Lung microvascular endothelial cell (primary cell): ENCODE measurements at places on chromosomes 5 and 9. TPM values are rescaled to one million over a fixed set of nuclear protein-coding genes. Genes with fewer than 3 reads are reported as not detected.

- DNase-seq = no peak
Observed at GRCh38 chr5:156407251-156407650, 80.3 kb downstream of the SGCD start.

DNA sequence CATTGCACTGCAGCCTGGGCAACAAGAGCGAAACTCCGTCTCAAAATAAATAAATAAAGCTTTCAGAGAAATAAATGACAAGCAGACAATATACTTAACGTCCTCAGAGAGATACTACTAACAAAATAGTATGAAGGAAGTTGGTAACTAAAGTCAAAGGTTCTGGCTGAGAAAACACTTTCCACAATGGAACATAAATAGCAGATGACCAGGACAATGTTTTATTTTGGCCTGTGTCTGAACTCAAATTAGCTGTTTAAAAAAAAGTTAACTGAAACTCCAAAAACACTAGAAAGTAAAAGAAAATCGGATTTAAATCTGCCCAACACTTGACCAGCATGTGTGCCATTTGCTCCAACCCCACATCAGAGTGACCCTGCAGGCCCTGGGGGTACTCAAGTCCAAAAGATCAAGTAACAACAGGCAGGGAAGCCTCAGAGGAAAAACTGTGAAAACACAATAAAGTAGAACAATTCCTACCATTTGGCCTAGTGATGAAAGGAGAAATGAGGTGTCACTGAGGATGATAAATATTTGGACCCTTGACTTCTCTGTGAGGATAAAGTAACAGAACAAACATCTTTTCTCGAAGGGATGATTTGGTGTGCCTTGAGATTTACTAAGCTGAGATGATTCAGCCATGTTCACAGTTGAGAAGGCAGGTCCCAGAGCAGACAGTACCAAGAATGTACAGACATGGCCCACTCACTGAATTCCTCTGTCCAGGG lies 47.7 kb downstream of the LHFPL2 start:
- DNase-seq = peak; percentile 87

DNA sequence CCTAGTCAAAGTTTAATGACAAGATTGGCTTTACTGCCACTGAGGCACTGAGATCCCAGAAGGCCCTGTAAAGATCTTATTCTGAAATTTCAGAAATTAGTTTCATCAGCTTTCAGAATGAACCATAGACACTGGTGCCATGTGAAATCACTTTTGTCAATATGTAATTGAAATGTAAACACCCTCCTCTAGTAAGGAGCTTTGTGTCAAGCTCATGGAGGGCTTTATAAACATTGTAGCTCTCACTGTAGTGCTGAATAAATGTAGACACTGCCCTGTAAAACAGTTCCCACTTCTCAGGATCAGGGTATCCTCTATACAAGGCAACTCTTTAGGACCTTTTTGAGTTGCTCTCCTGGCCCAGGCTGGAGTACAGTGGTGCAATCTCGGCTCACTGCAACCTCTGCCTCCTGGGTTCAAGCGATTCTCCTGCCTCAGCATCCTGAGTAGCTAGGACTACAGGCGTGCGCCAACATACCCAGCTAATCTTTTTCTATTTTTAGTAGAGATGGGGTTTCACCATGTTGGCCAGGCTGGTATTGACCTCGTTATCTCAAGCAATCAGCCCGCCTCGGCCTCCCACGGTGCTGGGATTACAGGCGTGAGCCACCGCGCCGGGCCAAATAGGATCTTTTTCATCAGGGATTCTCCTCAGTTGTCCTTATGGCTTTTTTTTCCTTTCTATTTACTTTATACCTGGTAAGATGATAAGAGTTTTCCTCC lies 1823.9 kb upstream of the CDH9 start:
- DNase-seq = no peak

GRCh38 chr9:136484153-136485048 lies 1.6 kb upstream of the SEC16A start:
- DNase-seq = no peak

DNA sequence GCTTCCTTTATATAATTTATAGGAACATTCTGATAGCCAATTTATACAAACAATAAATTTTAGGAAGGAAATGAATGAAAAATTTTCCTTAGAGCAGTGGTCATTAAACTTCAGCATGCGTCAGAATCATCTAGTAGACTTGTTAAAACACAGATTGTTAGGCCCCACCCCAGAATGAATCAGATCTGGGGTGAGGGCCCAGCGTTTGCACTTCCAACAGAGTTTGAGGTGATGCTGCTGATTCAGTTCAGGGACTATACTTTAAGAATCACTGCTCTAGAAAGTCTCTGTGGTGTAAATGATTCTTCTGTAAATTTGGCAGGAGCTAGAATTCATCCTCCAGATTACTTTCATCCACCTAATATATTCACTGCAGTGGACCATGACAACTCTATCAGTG lies 80.4 kb downstream of the SLC12A2 start:
- no peak for DNase-seq

- DNase-seq = no peak
Observed at GRCh38 chr5:32061236-32061635, 112.9 kb downstream of the GOLPH3 start.

DNA sequence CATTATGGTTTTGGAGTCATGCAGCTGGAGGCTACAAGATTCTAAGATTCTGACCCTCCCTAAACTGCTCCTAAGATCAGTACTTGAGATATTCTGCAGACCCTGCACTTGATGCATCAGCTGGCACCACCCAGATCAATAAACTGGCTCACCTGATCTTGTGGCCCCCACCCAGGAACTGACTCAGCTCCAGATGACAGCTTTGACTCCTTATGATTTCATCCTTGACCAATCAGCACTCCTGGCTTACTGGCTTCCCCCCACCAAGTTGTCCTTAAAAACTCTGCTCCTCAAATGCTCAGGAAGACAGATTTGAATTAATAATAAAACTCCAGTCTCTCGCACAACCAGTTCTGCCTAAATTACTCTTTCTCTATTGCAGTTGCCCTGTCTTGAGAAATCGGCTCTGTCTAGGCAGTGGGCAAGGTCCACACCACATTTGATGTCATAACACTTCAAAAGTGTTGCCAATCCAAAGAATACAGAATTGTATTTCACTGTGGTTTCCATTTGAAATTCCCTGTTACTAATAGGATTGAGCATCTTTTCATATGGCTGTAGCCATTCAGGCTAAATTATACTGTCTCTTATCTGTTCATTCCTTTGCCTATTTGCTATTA lies 14.8 kb upstream of the SLC30A5 start:
- DNase-seq = no peak

DNA sequence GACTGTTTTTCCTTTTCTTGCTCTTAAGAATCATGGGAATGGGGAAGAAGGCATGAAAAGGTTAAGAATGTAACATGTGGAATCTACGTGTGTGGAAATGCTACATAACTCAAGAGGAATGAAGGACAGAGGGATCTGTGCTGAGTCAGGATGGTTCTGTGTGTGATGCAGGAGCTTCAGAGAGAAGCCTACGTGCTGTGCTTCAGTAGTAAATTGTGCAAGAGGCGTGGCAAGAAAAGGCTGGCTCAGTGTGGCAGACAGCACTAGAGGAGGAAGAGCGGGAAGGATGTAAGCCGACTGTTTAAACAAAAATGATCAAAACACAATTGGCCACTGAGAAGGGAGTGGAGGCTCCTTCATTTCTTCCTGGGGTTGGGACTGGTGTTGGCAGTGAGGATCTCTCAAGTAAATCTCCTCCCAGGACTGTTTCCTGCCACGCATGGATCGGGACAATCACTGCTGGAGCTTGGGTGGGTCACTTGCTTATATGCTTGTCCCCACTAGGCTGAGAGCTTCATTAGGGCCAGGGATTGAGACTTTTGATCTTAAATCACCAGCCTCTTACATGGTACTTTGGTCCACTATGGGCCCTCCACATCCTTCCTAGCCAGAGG lies 59.4 kb upstream of the BASP1 start:
- peak; percentile 20 for DNase-seq

The PCDHA7 gene
- total RNA-seq = 0.20 and 0.22 TPM in 2 replicates

The TXNDC8 gene
- total RNA-seq = not detected in 2 replicates

The PDZD2 gene
- 0.20 and 1.3 TPM in 2 replicates for total RNA-seq

The SMU1 gene
- total RNA-seq = 27.7 and 32.1 TPM in 2 replicates

The CTSV gene
- 0.20 and 1.1 TPM in 2 replicates for total RNA-seq

The CRB2 gene
- total RNA-seq = not detected in 2 replicates

The WNK2 gene
- not detected in 2 replicates for total RNA-seq
